Stimulated activated CD8-positive, alpha-beta memory T cell treated with anti-CD3 and anti-CD28 coated beads, Interleukin-7, amount 100 ng/mL, for 1 hour (primary cell): ENCODE measurements at places on chromosomes 13 and 19.

DNA sequence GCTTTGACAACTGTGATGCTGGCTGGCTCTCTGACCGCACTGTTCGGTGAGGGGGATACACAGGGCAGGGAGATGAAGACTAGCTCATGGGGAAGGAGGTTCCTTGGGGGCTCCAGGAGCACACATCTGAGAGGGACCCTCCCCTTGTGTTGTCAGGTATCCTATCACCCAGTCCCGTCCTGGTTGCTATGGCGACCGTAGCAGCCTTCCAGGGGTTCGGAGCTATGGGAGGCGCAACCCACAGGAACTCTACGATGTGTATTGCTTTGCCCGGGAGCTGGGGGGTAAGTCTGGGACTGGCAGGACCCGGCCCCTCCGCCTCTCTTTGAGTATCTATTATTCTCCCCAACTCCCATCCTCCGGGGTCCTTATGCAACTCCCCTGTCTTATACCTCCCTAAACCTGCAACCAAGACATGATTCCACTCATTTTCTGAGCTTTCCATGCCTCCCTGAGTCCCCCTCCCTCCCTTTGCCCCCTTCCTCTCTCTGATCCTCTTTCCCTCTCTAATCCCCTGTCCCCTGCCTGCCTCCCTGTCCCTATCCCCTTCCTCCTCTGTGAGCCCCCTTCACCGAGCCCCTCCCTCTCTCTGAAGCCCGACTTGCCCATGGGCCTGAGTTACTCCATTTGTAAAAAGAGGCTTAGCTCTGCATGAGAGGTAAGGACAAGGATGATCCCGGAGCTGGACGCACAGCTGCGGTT, 12.5 kb downstream of the NCAN start:
- DNase-seq = no peak

DNA sequence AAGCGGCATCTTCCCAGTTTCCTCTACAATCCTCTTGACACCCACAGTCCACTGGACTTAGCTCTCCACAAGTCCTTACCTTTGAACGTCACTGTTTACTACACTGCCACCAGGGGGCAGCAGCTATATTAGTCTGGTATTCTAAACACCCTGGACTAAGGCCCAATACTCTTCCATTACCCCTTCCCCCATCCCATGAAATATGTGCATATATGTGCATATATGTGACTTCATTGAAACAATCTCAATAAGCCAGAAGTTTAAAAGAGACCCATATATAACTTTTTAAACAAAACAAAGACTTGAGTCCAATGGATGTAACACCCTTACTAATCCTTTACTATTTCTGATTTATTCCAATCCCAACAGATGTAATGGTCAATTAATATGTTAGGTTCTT, 15.5 kb downstream of the GGACT start:
- DNase-seq = peak; percentile 39

GRCh38 chr13:111598747-111599146, 278.3 kb downstream of the TEX29 start:
- no peak for DNase-seq

GRCh38 chr19:45294291-45295029, 28.2 kb downstream of the CKM start:
- DNase-seq = no peak

GRCh38 chr19:42081584-42082203, 5.7 kb downstream of the ZNF574 start:
- DNase-seq = no peak

GRCh38 chr13:19685034-19685433, 51.6 kb downstream of the MPHOSPH8 start:
- DNase-seq = no peak
